ENCODE measurements at places on chromosomes 3 and 15.

GRCh38 chr3:174758943-174759342 is 100.2 kb upstream of the NAALADL2 start:
- no peak for DNase-seq

- DNase-seq, result no peak
Measured at GRCh38 chr3:187072102-187072501, 67.2 kb downstream of the RPL39L start.

DNA sequence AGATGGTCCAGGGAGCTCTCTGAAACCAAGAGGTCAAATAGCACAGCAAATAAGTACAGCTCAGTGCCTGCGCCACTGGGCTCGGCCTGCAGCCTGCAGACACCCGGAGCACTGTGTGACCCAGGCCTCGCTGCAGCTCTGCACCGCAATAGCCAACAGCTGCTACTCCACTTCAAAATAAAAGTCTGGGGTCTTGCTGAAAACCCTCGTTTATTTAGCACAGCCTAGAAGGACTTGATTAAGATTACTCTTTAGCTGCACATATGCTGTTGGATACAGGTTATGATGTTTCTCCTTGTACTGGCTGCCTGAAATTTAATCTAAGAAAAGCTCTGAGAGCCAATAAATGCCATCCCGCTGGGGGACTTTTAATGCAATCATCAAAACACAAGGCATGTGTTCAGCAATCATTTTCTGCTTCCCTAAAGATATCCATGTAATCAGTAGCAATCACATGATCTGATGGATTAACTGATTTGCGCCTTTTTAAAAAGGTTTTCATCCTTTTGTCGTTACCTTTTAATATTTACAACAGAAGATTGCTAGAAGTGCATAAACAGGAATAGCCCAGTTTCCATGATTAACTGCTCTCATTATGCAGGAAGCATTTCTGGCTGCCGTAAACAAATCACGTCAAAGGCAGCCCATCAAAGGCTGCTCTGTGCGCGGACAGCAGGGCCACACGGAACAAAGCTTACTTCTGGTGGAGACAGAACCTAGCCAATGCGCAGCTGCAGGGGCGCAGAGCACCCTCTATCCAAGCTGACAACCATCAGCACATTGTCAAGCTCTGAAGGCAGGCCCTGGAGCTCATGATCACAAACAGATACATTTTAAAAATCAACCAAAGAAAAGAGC is 58.8 kb downstream of the CLASP2 start:
- peak; percentile 64 for DNase-seq

DNA sequence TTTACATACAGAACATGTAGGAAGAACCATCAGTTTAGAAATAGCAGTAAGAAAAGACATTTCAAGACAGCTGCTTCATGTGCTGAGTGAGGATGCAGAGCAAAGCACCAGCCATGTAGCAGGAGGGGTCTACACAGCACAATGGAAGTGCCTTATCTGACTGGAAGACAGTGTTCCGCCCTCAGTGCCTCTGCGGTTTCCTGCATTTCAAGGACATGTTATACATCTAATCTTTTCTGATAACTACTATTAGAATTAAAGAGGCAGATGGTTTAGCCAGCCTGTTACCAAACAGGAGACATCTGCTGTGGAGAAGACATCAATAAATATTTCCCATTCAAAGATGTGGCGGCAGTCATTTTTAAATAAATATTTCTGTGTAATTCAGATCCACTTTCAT is 10.6 kb downstream of the LSG1 start:
- DNase-seq, result no peak

- DNase-seq, result no peak
Measured at GRCh38 chr3:174533286-174533685, 325.8 kb upstream of the NAALADL2 start.

GRCh38 chr3:146326875-146327543 is 76.1 kb upstream of the PLSCR4 start:
- no peak for DNase-seq

DNA sequence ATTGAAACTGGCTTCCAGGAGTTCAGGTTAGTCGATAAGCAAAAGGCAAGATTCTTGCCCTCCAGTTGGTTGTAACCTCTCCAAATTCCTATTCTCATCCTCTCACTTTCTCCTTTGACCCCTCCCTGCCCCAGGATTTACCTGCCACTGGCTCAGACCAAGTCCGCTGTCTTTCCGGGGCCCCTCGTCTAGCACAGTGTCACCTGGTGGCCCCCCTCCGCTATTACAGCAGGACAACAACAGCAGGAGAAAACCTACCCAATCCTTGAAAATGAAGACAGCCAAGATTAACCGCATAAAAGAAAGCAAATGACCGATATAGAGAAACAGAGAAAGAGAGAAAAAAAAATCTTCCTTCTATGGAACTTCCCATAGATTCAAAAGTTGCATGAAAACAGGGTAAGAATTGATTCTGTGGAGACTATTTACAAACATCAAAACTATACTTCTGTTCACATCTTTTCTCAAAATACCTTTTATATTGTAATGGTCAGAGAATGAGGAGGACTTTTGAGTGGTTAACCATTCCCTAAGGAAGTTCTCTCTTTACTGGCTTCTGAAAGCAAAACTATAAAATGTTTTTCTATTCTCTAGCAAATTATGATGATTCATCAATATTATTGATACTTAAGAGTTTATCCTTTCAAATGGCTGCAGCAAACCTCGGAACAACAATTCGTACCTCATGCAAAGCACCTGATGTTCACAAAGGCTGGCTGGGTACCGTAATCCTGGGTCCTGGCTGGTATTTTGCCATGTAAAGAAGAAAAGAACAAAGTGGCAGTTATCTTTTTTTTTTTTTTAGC is 10.0 kb upstream of the ST8SIA2 start:
- DNase-seq, result no peak

GRCh38 chr15:77118882-77119321 is 48.0 kb upstream of the TSPAN3 start:
- DNase-seq, result peak; percentile 17

DNA sequence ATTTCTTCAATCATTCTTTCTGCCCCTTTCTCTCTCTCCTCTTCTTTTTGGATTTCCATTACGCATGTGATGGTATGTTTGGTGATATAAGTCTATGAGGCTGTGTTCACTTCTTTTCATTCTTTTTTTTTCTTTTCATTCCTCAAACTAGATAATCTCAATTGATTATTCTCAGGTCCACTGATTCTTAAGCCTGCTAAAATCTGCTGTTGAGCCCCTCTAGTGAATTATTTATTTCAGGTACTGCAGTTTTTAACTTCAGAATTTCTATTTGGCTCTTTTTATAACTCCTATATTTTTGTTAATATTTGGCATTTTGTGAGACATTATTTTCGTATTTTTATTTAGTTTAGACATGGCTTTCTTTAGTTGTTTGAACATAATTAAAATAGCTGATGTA is 671.3 kb upstream of the NECTIN3 start:
- DNase-seq, result no peak

DNA sequence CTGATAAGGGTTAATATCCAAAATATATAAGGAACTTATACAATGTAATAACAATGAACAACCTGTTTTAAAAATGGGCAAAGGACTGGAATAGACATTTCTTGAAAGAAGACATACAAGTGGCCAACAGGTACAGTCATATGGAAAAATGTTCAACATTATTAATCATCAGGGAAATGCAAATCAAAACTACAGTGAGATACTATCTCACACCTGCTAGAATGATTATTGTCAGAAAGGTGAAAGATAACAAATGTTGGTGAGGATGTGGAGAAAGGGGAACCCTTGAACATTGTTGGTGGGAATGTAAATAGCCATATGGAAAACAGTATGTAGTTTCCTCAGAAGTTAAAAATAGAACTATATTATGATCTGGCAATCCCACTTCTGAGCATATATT is 20.4 kb downstream of the GOLM2 start:
- no peak for DNase-seq

GRCh38 chr15:60396958-60397771 is 621 bp downstream of the ANXA2 start:
- DNase-seq, result no peak

GRCh38 chr3:129001101-129001805 is at the start of gene EFCC1:
TSS of gene EFCC1 (plus strand) at chr3:129001304. CDS start at chr3:129001629, 325 bp downstream.
- DNase-seq, result no peak

- no peak for DNase-seq
Measured at GRCh38 chr15:32866454-32867312, 148.9 kb downstream of the GREM1 start.

DNA sequence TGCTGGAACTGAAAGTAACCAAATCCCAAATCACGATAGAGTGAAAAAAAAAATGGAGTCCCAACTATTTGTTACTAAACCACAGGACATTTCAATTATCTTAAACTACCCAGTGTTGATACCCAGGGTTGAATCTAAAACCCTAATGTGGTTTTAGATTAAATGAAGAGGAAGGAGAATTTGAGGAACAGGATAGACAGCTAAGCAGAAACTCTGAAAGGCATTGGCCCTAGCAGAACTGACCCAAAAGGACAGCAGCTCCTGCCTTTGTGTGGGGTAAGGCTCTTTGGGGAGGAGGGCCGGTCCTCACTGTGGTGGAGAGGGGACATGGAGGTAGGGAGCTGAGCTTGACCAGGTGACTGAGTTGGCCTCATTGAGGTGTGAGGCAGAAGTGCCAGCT is 30.7 kb upstream of the SNRK start:
- DNase-seq, result no peak

- no peak for DNase-seq
Measured at GRCh38 chr15:38072348-38073177, 138.1 kb downstream of the TMCO5A start.

- DNase-seq, result no peak
Measured at GRCh38 chr15:66746231-66746605, 44.2 kb downstream of the SMAD6 start.

DNA sequence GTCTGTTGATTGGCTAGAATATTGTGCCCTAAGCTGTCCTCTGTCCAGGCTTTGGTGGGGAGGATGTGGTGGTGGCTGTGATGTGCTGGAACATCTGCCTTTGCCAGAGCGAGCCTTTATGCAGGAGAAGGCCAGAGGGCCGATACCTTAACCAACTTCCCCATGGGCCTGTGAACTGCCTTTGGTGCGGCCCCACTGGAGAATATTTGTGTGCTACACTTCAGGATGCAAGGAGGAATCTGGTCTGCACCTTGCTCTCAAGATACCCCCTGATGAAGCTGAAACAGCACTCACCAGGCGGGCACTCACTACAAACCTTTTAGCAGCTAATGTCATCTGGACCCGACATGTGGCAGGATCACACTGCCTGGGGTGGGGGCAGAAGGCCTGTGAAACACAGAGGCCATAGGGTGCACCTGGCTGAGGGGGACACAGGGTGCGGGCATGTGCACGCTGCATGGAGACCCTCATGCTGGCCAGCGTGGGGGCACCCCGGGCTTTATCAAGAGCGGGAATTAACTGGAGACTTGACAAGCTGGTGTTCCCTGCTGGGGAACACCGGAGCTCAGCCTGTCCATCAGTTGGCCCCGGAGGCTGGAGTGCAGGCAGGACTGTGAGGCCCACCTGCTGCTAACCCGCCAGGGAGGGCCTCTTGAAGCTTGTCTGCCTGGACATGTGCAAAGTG is 16.4 kb downstream of the PRR23E start:
- DNase-seq, result no peak

GRCh38 chr3:33401781-33402180 is 38.4 kb downstream of the UBP1 start:
- no peak for DNase-seq

- no peak for DNase-seq
Measured at GRCh38 chr3:151204530-151205402, 1.8 kb upstream of the GPR171 start.

- DNase-seq, result no peak
Measured at GRCh38 chr15:91075739-91076138, 24.3 kb upstream of the SV2B start.

DNA sequence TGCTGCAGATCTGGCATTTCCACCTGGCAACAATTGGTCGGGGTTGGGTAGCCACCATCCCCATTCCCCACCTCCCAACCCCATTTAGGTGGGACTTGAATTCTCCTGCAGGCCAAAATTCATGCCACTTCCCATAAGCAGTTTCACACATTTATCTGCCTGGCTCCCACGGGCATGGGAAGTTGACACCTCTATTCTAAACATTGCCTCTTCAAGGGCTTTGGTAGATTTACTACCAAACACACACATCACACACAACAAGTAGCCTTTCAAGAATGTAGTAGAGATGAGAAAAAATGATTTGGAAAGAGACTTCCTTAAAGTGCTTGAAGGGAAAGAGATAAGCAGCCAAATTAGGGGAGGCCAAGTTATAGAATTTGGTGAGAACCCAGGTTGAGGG is 30.9 kb downstream of the ZBTB38 start:
- no peak for DNase-seq

DNA sequence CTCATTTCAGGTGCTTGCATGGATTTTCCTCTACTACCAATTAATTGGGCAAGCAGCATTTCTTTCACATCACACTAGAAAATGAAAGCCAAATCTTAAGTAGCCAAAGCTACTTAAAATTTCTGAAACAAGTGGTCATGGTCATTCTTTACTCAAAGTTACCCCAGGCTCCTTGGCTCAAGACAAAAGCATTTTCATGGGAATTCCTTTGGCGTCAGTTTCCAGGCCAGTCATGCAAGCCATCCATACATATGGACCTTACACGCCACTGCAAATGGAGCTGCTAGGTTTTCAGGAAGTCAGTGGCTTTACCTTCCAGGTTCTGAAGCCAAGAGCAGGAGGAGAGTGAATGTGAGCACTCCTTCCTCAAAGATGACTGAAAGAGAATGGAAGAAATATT is 83.7 kb upstream of the IL12A start:
- DNase-seq, result no peak

- no peak for DNase-seq
Measured at GRCh38 chr15:96363707-96364106, 33.2 kb downstream of the NR2F2 start.

GRCh38 chr3:157420606-157421130 is 16.0 kb upstream of the PTX3 start:
- no peak for DNase-seq

DNA sequence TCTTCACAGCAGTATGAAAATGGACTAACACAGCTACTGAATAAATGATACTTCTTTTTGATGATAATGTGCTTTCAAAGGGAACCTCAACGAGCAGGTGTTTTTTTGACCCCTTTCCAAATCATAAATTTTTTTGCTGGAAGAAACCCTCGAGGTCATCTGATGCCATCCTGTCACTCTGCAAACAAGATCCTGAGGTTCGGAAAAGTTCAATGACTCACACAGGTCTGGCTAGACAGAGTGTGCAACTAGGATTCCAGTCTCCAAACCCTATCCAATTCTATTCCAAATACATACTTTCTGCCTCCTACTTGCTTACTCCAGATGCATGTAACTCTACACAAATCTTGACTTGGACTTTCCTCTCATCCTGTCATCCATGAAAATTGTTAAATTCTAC is 124.7 kb downstream of the NEDD4 start:
- no peak for DNase-seq

DNA sequence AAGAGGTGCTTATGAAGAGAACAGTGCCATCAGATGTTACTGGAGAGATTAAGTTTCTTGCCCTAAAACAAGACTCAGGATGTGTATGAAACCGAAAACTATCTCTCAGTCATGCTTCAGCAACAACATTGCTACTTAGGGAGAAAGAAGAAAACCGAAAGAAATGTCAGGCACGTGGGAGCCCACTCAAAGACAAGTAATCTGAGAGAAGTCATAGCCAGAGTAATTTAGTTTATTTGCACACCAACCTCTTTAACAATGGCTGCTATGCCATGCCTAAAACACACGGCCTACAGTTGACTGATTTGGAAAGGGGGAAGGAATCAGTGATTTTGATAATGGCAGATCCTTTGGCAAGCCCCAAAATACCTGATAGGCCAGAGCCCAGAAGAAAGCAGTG is 162.9 kb downstream of the TIGIT start:
- DNase-seq, result no peak
